HT1080 (cell line): ENCODE measurements at places on chromosomes 7 and 10. TPM values are rescaled to one million over a fixed set of nuclear protein-coding genes. Genes with fewer than 3 reads are reported as not detected.

The SEMA3E gene
- not detected in 2 replicates for total RNA-seq

The NUTM2A gene
- 0.10 and 0.82 TPM in 2 replicates for total RNA-seq

The ANKRD61 gene
- total RNA-seq = 0.18 and 0.37 TPM in 2 replicates

The ADGRA1 gene
- not detected in 2 replicates for total RNA-seq

The GPR85 gene
- 3.2 and 3.5 TPM in 2 replicates for total RNA-seq

The EBLN1 gene
- total RNA-seq = 0.29 TPM in 1 of 2 replicates, not detected in the other

The VENTX gene
- total RNA-seq = 0.03 and 0.13 TPM in 2 replicates

The NODAL gene
- total RNA-seq = 0.37 TPM in 1 of 2 replicates, not detected in the other

The CARD11 gene
- total RNA-seq = 0.17 and 0.43 TPM in 2 replicates

The MNX1 gene
- total RNA-seq = 0.37 TPM in 1 of 2 replicates, not detected in the other

The ATOH7 gene
- not detected in 2 replicates for total RNA-seq

The SFRP4 gene
- 0.03 TPM in 1 of 2 replicates, not detected in the other for total RNA-seq

The C10orf67 gene
- 0.10 and 0.50 TPM in 2 replicates for total RNA-seq

The OR6B1 gene
- total RNA-seq = not detected in 2 replicates
